ENCODE measurements at places on chromosomes 6 and 20. TPM values are rescaled to one million over a fixed set of nuclear protein-coding genes. Genes with fewer than 3 reads are reported as not detected.

DNA sequence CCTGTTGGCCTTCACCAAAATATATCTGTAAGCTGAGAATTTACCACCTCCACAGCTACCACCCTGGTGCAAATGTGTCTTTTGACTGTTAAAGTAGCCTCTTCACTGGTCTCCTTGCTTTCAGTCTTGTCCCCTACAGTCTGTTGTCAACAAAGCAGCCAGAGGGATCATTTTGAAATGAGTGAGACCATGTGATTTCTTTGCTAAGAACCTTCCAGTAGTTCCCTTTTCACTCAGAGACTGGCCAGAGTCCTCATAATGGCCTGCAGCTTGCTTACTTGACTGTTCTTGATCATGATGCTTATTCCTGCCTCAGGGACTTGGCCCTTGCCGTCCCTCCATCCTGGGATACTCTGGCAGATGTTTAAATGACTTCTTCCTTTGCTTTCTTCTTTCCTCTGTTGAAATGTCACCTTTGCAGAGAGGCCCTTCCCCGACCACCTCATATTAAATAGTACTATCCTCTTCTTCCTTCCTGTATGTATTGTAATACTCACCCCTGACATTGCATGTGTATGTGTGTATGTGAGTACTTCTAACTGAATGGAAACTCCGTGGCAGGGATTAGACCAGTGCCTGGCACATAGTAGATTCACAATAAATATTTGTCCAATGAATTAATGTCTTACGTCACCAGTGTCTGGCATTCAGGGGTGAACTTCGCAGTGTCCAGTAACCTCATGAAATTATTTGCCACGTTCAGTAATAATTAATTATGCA is 5.0 kb downstream of the MANBAL start:
- H3K4me3 ChIP-seq: no peak overlapping the region
- no peak for DNase-seq
- H3K4me1 ChIP-seq: peaks cover 13% of the 10 kb centered on the region
- H3K36me3 ChIP-seq: peaks cover 16% of the 10 kb centered on the region
- H3K27me3 ChIP-seq: no peaks in the 10 kb centered on the region
- H3K27ac ChIP-seq: no peak overlapping the region

DNA sequence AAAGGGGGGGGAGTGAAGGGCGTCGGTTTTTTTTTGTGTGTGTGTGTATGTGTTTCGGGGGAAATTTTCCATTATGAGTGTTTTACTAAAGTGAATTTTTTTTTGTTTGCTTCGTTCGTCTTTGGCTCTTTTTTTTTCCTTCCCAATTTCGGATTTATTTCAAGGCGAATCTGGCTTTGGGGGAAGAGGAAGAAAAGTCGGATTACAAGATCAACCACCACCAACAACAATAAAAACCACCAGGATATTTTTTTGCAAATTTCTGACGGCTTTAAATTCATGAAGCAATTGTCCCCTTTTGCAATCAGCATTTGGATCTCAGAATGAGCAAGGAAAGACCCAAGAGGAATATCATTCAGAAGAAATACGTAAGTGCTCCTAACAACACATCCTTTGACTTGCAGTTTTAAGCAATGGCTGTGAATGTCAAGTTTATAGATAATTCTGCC is 372 bp downstream of the JARID2 start:
- DNase-seq: no peak
- H3K4me3 ChIP-seq: peak overlapping the region; percentile 99
- H3K36me3 ChIP-seq: no peaks in the 10 kb centered on the region
- H3K4me1 ChIP-seq: peaks cover 40% of the 10 kb centered on the region

MTRF1L gene
- 17.2 TPM for total RNA-seq

IL17A gene
- not detected for total RNA-seq

GRCh38 chr6:157228426-157229131 is 94.7 kb downstream of the TMEM242 start:
- no peak overlapping the region for H3K27ac ChIP-seq
- H3K4me1 ChIP-seq: peaks cover 11% of the 10 kb centered on the region
- H3K4me3 ChIP-seq: no peak overlapping the region
- peaks cover 5% of the 10 kb centered on the region for H3K27me3 ChIP-seq
- no peaks in the 10 kb centered on the region for H3K36me3 ChIP-seq

- H3K36me3 ChIP-seq: peaks cover 65% of the 10 kb centered on the region
- H3K27me3 ChIP-seq: no peaks in the 10 kb centered on the region
- DNase-seq: no peak
- H3K4me1 ChIP-seq: no peaks in the 10 kb centered on the region
Observed at GRCh38 chr6:44441091-44441855, 53.8 kb downstream of the CDC5L start.

- H3K27me3 ChIP-seq: no peaks in the 10 kb centered on the region
- H3K36me3 ChIP-seq: no peaks in the 10 kb centered on the region
- no peaks in the 10 kb centered on the region for H3K4me1 ChIP-seq
- H3K27ac ChIP-seq: no peak overlapping the region
Observed at GRCh38 chr6:39387785-39388184, 65.3 kb upstream of the KCNK16 start.

All from CD4-positive, CD25-positive, alpha-beta regulatory T cell (primary cell).